Body of pancreas (tissue), 4 donors: ENCODE measurements at places on chromosomes 12 and 14. TPM values are rescaled to one million over a fixed set of nuclear protein-coding genes. Genes with fewer than 3 reads are reported as not detected.
A peak's percentile ranks its signal among the peaks of the same experiment; 100 is the strongest.

GRCh38 chr12:72876092-72876491 is 603.9 kb downstream of the TRHDE start:
- DNase-seq = no peak

DNA sequence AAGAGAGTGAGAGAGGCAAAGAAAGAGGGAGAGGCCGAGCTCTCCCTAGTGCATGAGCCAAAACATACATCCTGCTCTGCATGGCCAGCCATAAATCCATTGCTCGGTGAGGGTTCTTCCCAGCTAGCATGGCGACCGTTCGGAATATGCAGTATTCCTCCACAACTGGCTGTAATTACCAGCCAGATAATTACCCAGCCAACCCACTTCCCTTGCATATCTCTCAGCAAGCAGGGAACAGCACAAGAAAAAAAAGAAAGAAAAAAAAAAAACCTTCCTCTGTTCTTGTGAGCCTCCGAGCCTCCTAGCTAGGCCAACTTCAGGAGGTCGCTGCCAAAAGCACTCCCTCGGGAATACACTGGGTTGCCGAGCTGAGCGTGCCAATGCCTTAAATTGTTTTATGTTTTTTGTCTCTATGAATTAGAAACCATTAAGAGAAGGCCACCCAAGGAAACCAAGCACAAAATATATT is 567.9 kb downstream of the MED13L start:
- DNase-seq = peak; percentile 12

- DNase-seq = no peak
Observed at GRCh38 chr14:83556065-83556464, 1973.9 kb upstream of the FLRT2 start.

- DNase-seq = no peak
Observed at GRCh38 chr14:61042220-61042619, 61.2 kb downstream of the SLC38A6 start.

Gene OR2AP1
- total RNA-seq = not detected

DNA sequence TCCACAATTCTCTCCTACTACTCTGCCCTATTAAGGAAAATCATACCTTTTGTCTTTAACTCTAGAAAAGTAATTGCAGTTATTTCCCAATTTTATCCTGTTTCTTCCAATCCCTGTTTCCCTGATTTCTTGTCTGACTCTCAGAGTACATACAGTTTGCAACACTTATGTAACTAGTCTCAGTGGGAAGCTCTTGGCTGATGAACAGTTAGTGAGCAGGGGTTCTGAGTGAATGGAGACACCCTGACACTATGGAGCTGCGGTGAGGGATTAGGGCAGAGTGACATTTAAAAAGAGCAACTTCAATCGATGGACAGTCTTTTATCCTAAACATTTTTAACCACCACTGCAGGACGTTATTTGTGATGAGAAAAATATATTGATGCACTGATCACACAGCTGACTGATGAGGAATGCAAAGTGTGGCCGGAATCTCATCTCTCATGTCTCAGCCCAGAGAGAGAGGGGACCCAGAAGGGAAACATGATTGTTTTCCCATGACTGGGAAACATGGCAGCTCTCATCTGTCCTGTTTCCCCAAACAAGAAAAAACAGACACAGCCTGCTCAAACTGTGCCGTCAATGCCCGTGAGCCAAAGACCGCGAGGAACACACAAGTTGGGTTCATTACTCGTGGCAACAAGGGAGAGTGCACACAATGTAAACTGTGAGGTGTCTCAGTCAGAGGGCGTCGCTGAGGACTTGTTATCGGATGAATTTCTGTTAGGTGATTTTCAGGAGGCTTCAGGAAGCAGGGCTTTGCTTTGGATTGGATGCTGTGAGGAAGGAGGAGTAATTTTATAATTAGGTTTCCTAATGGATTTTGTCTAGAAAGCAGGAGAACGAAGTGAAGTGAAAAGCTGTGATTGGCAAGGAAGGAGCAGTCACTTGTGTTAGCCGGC is 5.2 kb upstream of the SLC6A13 start:
- no peak for DNase-seq

DNA sequence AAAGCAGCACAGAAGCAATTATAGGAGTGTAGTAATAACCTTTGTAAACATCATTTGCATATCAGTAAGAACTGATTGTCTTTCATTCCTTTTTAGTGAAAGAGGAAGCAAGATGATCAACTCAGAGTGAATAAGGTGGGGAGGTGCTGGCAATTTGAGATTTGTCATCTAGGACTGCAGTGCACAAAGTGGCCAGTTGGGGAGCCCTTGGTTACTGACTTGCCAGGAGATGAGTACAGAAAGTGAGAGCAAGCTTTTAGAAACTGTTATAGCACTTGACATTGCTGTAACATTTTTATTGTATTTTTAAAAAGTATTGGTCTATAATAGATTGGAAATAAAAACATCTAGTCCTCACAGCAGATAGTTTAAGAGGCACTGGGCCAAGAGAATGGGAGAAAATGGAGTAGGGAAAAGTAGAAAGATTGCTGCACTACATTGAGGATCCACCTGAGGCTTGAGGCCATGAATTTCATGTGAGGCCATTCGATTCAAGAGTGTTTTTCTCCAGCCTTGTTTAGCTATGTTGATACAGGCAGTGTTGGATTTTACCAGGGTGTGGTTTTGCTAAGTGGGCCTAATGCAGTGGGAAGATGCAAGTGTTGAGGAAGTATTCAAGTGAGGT is 98.2 kb downstream of the SNAPC1 start:
- peak; percentile 59 for DNase-seq

GRCh38 chr12:123614110-123614509 is 12.2 kb downstream of the DDX55 start:
- no peak for DNase-seq

Gene TRAF3
- total RNA-seq = 22.7 TPM

DNA sequence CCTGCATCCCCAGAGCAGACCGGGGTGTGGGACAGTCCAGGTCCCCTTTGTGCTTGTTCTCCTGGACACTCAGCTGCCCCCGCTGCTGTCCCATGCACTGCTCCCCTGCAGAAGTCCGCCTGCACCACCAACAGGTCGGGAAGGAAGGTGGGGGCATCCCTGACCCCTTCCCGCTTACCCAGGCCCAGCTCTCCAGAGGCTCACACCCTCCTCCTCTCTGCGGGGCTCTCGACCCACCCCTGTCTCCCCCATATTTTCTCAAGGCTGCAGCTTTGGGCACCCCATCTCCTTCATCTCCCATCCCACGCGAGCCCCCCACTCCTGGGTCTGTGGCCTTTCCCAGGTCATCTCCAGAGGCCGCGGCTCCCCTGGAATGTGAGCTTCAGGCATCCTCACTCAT is 9.4 kb downstream of the ZBTB42 start:
- no peak for DNase-seq

GRCh38 chr12:5242440-5242839 is 189.5 kb upstream of the NTF3 start:
- no peak for DNase-seq

DNA sequence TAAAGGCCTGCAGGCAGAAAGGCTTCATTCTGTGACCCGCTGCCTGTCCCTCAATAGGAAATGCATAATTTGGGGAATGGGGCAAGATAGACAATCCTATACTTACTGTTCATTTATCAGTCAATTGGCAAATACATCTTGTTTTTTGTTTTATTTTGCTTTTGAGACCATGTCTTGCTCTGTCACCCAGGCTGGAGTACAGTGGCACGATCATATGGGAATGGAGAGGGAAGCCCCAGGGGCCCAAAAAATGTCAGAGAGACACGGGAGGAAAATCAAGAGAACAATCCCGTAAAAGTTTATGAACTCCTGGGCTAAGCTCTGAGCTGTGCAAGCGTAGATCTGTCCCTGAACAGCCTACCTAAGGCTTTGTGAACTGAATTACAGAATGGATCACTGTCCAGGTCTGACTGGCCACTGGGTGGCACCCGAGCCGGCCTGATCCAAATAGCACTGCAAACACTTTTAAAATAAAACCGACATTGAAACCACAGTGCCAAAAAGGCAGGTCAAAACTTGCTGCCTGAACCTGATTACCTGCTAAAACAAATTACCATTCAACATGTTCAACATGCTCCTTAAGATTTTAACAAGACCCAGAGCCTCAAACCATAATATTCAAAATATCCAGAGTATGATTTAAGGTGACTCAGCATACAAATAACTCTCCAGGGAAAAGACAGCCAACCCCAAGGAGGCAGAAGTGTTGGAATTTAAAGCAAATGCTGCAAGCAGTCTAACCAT is 11.8 kb downstream of the COPS7A start:
- DNase-seq = peak; percentile 81

- peak; percentile 74 for DNase-seq
Observed at GRCh38 chr12:82687021-82688011, 610 bp downstream of the TMTC2 start.

Gene MYF5
- not detected for total RNA-seq

DNA sequence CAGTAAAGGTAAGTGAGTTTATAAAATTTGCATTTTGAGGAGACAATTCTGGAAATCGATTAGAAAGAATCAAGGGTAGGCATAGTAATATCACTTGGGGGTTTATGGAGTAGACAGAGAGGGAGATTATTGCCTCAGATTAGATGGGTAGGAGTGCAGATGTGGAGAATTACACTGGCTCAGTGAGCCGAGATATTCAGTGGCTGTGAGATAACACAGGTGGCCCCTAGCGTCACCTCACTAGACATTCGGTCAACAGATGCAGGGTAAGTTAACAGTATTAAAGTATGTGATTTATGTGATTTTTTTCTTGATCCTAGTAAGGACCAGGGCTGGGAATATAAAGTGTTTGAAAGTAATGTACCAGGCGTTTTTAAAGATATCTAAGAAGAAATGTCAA is 39.6 kb upstream of the KLRD1 start:
- no peak for DNase-seq

Gene ADAMTS20
- total RNA-seq = not detected

DNA sequence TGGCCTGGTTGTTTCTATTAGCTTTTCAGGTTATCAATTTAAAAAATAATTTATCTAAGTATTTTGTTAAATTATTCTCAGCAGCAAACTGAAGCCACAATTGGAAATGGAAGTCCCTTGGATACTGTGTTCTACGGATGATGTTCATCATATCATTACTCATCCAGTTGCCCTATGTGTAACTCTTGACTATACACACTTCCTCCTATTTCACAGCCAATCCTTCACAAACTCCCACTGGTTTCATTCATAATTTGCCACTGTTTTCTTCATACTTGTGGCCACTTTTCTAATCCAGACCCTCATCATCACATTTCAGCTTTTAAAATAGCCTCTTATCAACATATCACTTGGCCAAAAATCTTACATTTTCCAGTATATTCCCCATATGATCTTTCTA is 84.0 kb downstream of the CATSPERB start:
- no peak for DNase-seq

- DNase-seq = no peak
Observed at GRCh38 chr12:127038152-127038551, 1228.8 kb upstream of the TMEM132C start.

Gene PTCSC3
- not detected for total RNA-seq
